ENCODE measurements at places on chromosomes 11 and 22.

- DNase-seq, result no peak
Measured at GRCh38 chr22:46072981-46073682, 77.2 kb upstream of the PPARA start.

DNA sequence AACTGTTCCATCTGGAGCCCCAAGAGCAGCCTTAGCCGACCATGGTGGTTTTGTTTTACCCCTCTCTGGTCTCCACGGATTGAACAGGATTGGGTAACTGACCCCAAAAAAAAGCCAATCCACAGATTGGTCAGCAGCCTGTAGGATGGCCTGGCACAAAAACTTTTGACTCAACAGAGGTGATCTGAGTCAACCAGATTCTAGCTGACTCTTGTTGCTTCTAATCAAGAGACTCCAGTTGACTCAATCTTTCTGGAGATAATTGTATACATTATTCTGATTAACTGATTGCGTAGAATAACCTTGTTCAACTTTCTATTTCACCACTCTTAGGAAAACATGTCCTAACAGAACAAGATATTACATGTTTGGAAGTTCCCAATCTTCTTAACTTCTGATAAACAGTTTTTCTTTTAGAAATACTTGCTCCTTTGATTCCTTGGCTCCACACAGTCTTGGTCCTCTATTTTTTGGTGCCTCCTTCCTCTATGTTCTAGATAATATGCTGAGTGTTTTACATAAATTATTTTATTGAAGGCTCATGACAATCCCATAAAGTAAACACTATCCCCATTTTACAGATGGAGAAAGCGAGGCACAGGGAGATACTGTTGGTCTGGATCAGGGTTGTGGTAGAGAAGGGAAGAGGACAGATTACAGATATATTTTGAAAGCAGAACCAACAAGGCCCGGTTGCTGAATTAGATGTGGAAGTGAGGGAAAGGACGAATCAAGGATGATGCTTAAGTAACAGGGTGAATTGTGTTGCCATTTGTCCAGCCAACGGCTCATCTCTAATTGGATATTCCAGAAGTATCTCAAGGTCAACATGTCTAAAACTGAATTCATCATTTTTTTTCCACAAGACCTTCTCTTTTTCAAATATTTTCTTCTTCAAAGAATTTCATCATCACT is 11.5 kb upstream of the ZC3H12C start:
- DNase-seq, result no peak

DNA sequence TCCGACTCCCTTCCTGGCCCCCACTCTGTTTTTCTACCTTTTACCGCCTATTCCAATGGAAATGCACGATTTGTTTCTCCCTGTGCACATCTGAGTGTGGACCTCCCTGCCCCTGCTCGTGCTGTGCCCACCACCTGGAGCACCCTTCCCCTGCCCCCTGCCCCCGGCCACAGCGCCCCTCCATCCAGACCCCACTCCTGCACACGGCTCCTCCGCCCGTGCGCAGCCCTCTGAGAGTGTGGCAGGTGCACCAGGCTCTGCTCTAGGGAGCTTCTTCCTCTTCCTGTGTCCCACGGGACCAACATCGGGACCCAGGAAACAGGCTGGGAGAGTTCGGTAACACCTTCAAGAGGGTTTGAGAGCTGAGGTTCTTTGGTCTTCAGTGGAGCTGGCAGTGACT is 62.9 kb downstream of the LRP5 start:
- no peak for DNase-seq

GRCh38 chr11:31813391-31814175 is 2.5 kb upstream of the PAX6 start:
- no peak for DNase-seq

DNA sequence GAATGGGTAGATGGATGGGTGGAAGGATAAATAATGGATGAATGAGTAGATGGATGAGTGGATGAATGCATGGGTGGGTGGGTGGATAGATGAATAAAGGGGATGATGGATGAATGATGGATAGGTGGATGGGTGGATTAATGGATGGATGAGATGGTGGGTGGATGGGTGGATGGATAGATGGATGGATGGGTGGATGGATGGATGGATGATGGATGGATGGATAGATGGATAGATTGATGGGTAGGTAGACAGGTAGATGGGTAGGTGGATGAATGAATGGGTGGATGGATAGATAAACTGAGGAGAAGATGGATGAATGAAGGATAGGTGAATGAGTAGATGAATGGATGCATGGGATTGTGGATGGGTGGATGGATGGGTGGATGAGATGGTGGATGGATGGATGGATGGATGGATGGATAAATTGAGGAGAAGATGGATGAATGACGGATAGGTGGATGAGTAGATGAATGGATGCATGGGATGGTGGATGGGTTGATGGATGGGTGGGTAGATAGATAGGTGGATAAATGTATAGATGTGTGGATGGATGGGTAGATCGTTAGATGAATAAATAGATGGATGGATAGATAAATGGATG is 331.3 kb downstream of the MN1 start:
- no peak for DNase-seq

GRCh38 chr11:65445101-65445603 is 22.6 kb downstream of the NEAT1 start:
- no peak for DNase-seq

Data from NAMALWA (cell line).